ELR (cell line): ENCODE measurements at places on chromosomes 16 and 17.

- no peak for DNase-seq
Measured at GRCh38 chr17:78652913-78653312, 75.7 kb upstream of the DNAH17 start.

DNA sequence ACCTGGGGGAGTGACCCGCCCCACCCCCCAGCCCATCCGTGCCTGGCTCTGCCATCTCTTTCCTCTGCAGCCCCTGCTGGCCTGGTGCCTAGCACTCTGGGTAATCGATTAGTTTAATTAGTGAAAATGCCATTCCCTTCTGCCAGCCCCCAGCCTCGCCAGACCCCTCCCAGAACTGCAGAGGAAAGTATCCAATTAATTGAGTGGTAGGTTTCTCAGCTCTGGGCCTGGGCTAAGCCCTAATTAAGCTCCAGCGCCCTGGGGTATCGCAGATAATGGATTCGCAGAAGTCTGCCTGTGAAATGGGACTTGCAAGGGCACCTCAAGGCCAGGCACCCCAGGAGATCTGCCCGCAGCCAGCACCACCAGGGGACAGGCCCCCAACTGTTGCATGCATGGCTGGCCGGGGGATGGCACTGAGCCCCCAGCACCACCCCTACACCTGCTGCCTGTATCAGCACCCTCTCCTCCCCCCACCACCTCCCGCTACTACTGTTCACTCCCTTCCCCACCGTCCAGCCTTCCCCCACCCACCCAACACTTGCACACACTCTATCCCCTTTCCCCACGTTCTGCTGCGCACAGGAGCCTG lies 19.7 kb upstream of the SPPL2C start:
- DNase-seq = no peak

DNA sequence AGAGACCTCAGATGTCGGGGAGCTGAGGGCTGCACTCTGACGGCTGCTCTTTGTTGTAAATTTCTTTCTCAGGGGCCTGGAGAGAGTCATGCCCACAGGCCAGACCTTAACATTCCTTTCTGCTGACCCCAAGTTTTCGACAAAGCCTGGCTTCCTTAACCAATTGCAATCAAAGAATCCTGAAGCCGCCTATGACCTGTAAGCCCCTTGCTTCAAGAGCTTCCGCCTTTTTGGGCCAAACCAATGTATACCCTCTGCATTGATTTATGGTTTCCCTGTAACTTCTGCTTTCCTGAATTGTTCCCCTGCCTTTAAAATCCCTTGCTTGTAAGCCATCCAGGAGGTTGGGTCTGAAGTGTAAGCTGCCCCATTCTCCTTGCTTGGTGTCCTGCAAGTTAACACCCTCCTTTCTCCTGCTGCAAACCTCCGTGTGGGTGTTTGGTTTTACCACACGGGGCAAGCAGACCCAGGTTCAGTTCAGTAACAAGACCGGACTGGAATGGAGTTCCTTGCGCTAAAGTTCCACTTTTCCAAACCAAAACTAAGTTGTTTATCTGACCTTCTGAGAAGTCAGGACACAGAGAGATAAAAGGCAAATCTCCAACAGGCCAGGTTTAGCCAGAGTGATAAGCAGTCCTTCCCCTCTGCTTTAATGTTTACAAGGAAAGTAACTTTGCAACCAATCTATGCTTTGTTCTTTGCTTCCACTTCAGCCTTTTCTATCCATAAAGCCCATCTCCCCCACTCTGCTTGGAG lies 141.6 kb downstream of the KCNJ12 start:
- DNase-seq = no peak

DNA sequence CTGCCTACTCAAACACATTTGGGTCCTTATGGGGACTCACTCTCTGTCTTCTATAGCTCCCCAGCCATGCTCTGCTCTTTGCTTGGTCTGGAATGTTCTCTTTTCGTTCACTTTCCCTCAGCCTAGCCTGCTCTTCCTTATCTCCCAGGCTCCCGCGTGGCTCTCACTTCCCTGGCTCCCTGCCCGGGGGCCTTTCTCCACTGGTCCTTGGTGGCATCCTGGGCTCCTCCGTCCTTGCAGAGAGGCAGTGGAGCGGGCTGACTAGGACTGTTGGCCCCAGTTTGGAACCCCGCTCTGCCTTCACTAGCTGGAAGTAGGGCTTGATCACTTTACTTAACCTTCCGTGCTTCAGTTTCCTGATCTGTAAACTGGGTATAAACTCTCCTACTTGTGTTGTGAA lies 31.2 kb downstream of the SHISA6 start:
- DNase-seq = no peak

DNA sequence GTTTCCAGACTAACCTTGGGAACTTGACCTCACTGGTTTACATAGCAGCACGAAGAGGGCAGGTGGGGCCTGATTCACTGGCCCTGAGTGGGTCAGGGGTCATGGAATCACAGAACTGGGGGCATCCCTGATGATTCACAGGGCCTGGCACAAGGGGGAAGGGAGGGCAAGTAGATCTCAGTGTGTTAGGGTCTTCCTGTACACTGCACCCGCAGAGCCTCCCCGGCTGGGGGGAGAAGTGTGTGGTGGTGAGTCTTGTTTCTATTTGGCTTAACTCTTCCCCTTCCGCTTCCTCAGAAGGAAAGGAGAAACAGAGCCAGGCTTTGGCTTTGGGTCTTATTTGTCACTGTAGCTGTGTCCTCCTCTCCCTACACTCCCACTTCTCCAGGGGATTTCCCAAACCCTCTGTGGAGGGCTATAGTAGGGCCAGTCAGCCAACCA lies 3.7 kb downstream of the STARD3 start:
- DNase-seq = no peak

- DNase-seq = no peak
Measured at GRCh38 chr16:80577485-80578280, 36.9 kb downstream of the DYNLRB2 start.

DNA sequence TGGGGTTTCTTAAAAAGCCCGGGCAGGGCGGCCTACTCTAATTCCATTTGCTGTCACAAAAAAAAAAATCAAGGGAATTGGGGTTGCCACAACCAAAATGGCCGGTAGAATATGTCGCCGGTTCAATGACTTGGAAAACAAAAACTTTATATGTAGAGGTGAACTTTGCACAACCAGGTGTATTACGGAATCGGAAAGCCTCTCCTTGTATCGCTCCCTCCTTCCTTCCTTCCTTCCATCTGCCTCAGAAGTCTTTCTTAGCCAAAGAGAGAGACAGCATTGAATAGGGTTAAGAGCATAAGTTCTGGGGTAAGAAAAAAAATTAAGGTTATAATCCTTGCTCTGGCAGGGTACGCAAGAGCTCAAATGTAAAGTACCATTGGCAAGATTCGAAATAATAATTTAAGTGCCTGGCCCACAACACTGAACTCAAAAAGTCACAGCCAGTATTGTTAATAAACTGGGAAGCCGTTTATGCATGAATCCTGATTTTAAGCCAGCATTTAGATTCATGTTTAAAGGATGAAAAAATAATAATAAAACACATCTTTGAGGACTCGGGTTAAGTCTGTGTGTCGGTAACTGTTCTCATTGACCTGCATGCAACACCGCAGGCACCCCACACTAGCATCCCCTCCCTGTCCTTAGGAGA lies 522 bp upstream of the GLG1 start:
- no peak for DNase-seq

GRCh38 chr17:80839511-80839941 lies 152.1 kb upstream of the CHMP6 start:
- no peak for DNase-seq

GRCh38 chr17:71099003-71099714 lies 929.8 kb downstream of the KCNJ2 start:
- DNase-seq = no peak

GRCh38 chr16:49859125-49859811 lies 3.4 kb upstream of the ZNF423 start:
- DNase-seq = no peak

GRCh38 chr17:17170346-17170985 lies 35.7 kb downstream of the PLD6 start:
- DNase-seq = no peak

- DNase-seq = no peak
Measured at GRCh38 chr16:70726892-70727361, 41.1 kb upstream of the MTSS2 start.

DNA sequence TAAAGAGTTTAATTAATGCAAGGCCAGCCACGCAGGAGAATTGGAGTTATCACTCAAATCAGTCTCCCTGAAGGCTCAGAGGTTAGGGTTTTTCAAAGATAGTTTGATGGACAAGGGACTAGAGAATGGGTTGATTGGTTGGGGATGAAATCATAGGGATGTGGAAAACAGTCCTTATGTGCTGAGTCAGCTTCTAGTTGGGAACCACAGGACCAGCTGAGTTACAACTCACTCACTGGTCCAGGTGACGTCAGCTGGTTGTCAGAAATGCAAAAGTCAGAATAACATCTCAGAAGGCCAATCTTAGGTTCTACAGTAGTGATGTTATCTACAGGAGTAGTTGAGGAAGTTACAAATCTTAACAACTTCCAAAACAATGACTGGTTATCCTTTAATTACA lies 47.6 kb downstream of the CPD start:
- DNase-seq = no peak

GRCh38 chr17:76123749-76124581 lies 17.1 kb downstream of the FOXJ1 start:
- no peak for DNase-seq

- no peak for DNase-seq
Measured at GRCh38 chr16:70430667-70431536, 8.0 kb downstream of the ST3GAL2 start.

DNA sequence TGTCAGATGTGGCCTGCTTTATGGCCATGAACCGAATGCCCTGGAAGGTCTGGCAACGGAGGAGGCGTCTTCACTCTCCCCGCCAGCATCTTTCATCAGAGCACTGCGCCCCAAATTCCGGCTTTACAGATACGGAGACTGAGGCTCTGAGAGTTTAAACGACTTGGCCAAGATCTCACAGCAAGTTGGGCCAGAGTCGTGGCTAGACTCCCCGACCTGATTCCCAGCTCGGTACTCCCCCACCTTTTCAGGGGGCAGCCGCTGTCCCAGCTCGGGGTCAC lies 1.7 kb downstream of the NGFR start:
- DNase-seq = no peak

DNA sequence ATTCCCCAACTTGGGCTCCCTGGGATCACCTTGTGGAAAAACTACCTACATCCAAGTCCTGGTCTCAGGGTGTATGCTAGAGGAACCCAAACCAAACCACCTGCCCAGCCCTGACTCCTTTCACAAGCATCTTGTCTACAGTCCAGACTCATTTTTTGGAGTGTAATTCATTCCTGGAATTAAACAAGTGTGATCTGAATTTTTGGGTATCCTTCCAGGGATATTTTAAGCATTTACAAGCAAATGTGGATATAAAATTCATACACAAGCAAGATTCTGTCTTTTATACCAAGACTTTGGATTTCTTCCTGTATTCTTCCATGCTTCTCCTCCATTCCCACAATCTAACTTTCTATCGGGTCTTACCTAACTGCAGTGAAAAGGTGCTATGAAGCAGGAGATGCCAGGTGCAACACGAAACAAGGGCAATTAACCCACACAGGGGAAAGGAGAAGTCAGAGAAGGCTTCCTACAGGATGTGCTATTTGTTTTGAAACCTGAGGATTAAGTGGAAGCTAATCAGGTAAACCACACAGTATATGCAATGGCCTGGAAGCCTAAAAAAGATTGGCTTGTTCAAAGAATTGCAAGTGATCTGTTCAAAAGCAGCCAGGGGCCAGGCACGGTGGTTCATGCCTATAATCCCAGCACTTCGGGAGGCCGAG lies 417.2 kb upstream of the C16orf82 start:
- no peak for DNase-seq

- DNase-seq = peak; percentile 57
Measured at GRCh38 chr17:66900126-66901010, 64.1 kb upstream of the CACNG4 start.

- no peak for DNase-seq
Measured at GRCh38 chr16:74747716-74748615, 26.7 kb downstream of the FA2H start.

- DNase-seq = peak; percentile 79
Measured at GRCh38 chr16:30953511-30954124, 3.9 kb upstream of the SETD1A start.

DNA sequence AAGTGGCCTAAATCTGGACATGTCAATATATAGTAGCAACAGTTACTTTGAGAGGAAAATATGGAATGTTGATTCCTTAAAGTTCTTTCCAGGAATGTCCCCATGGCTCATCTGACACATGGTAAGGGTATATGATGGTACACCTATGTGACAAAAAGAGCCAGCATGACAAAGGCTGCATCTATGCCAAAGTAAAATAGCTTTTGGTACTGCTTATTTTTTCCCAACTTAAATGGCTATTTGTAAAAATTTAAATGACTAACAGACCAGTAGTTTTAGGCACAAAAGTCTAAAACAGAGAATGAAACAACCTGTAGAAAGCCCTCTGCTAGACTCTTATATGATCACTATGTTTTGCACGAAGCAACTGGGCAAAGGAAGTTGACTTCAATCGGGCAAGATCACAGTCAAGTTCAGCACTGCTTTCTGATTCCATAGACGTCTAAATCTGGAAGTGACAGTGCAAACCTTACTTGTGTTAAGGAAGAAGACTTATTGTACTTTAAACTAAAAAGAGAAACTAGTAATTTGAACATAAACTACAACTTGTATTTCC lies 135.1 kb downstream of the SKAP1 start:
- DNase-seq = peak; percentile 24

- peak; percentile 60 for DNase-seq
Measured at GRCh38 chr17:75514299-75514918, 928 bp downstream of the CASKIN2 start.

DNA sequence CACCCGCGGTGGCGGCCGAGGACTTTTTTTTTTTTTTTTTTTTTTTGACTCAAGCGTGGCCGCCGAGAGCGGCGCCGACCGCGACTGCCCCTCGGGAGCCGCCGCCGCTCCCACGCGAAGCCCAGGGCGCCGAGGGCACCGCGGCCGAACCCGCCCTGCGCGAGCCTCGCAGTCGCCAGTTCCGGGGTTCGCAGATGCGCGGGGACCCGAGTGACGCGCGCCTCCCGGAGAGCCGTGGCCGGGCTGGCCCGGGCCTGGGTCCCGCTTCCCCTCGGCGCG lies 1.1 kb downstream of the METRNL start:
- no peak for DNase-seq

DNA sequence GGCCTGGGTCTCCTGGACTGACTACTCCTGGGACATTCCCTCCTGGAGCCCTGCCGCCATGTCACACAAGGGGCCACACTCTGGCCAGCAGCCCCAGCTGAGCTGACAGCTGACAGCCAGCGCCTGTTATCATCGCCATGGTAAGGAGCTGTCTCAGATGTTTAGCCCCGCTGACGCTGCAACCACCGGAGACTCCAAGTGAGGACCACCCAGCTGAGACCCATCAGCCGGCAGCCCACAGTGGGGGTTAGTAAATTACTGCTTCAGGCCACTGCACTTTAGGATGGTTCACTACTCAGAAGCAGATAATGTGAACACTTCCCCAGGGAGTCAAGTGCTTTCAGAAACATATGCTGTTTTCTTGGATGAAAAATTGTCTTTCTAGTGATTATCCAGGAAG lies 14.6 kb upstream of the SPHK1 start:
- DNase-seq = no peak
